Pancreas (tissue), 10 donors: ENCODE measurements at places on chromosomes 4 and X.

- DNase-seq, result no peak
Measured at GRCh38 chr4:158444621-158445020, 77.1 kb upstream of the RXFP1 start.

- no peak for DNase-seq
Measured at GRCh38 chrX:133435544-133436124, 20.3 kb upstream of the GPC4 start.

DNA sequence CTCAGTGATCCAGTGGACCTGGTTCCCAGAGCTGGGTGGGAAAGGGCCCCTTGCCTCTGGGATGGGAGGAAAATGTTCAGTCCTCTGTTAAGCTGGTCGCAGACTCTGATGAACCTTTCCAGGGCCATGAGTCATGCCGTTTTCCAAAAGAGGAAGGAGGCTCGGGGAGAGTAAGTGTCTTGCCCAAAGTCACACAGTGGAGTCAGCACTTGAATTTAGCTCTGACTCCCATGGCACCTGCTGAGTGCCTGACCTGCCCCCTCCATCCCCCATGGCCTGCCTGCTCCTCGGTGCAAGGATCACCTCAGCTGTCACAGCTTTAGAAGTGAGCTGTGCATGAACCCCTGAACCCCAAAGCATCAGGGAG is 14.0 kb upstream of the KIAA0232 start:
- DNase-seq, result no peak

DNA sequence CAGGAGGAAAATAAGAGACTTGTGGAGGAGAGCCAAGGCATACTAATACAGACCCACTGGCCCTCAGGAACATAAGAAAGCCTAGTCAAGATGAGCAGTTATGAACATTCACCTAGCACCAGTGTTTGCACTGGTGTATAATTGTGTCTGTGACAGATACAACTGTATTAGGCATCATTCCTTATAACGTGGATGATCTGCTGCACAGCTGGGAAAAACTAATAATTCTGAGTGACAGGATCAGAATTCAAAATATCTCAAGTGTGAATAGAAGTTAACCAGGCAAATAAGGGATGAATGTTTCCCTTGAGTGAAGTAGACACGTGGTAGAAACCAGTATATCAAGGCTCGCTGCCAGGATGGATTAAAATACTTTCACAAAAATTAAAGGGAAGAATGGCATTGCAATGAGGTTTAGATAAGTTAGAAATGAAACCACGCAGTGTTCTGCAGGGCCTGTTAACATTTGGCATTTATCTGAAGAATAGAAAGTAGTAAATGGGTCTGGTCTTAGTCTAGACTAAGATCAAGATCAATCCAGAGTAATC is 325.9 kb downstream of the EPHA5 start:
- no peak for DNase-seq

GRCh38 chr4:173370130-173370476 is 651 bp upstream of the SAP30 start:
- peak; percentile 43 for DNase-seq

DNA sequence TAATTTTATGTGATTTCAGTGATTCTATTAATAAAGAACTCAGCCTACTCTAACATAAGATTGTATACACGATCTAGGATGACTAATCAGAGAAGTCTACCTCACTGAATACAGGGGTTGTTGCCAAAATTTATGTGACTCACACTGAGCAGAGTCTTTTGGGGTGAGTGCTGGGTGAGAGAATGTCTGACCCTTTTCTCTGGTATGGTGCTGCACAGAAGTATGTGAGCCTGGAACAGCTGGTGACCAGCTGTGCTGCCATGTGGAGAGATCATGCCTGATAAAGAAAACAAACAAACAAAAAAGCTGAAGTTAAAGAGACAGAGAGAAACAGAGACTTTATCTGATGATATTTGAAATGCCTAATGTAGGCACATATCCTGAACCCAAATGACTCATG is 618.1 kb upstream of the GRIA3 start:
- no peak for DNase-seq

DNA sequence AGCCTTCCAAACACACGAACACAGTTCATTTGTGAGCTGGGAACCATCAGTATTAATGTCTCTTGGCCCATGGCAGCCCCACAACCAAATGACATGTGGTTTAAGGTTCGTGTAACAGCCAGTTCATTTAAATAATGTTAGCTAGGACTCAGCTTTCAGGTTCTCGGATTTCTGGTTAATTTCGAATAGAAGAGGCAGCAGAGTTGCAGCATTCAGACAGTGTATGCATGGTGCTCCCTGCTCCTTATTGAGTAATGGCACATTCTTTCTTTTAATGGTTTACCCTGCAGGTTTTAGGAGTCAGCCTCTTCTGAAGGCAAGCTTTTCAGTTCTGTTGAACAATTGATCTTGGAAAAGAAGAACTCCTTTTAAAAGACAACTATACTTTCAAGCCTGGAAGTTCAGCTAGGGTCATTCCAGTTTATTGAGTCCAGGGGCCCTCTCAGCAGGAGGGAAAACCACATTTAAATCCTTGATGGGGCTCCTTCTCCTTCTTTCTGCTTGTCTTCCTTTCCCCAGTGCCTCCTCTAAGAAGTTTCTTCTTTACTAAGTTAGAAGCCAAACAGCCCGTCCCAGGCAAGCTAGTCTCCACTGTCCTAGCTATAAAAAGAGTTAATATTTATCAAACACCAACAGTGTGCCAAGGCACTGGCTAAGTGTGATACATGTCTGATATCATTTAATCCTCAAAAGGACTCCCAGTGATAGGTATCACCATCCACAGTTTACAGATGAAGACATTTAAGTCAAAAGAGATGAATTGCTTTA is 5.0 kb upstream of the RNF175 start:
- DNase-seq, result no peak

GRCh38 chrX:151902813-151903591 is 9.7 kb upstream of the MAGEA4 start:
- no peak for DNase-seq

DNA sequence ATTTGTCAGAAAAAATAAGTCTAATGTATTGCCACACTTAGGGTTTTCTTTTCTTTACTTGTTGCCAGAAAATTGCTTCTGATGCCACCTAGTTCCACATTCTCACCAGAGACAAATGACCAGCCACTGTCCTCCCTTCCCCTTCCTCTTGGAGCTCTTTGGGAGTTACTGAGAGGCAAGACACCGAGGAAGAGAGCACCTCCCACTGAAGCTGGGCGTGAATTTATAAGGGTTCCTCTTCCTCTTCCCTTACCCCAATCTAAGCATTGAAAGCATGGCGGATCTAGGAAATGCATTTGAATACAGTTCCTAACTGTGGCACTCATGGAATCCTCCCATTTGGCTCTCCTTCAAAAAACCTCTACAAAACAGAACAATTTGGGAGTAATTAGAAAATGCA is 30.0 kb downstream of the ANXA3 start:
- DNase-seq, result no peak

DNA sequence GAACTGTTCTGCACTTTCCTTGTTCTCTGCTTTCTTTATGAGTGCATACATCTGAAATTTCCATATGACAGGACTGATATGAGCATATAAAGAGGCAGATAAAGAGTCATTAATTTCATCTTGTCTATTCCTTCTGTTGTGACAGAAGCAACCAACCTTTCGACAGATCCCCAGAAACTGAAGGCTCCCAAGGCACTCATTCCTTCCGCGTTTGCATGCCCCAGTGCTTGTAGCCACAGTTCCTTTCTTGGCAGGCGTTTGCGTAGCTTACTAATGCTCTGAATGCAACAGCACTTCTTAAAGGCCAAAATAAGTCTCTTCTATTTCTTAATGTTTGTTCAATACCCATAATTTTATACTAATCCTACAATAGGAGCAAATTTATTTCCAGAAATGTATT is 94.0 kb upstream of the TBL1X start:
- no peak for DNase-seq

- no peak for DNase-seq
Measured at GRCh38 chrX:25596921-25597320, 541.2 kb upstream of the MAGEB18 start.

- DNase-seq, result no peak
Measured at GRCh38 chr4:2954358-2955185, 8.6 kb downstream of the NOP14 start.

- DNase-seq, result peak; percentile 80
Measured at GRCh38 chrX:38805432-38806389, 4.5 kb downstream of the MID1IP1 start.

- no peak for DNase-seq
Measured at GRCh38 chr4:85787133-85787532, 312.2 kb downstream of the ARHGAP24 start.

- DNase-seq, result no peak
Measured at GRCh38 chr4:117577686-117578311, 456.5 kb upstream of the NDST3 start.

DNA sequence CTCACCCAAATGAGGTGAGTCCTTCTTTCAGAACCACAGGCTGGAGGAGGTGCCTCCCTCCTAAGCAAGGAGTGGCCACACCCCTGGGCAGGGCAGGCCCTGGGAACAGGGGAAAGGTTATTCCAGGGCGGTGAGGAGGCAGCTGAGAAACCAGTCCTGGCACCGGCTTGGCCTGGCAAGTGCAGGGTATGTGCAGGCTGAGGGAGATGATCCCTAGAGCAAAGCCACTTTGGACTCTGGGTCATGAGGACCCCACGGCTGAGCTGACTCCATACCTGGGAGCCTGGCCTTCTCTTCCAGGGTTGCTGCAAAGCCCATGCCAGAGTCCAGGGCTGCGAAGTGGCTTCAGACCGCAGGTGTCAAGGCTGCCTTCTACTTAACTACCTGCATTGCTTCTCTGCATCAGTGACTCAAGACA is 49.5 kb upstream of the HELT start:
- peak; percentile 71 for DNase-seq

- no peak for DNase-seq
Measured at GRCh38 chrX:40663880-40664630, 16.7 kb upstream of the CXorf38 start.

- no peak for DNase-seq
Measured at GRCh38 chr4:39883646-39884045, 94.1 kb downstream of the PDS5A start.

DNA sequence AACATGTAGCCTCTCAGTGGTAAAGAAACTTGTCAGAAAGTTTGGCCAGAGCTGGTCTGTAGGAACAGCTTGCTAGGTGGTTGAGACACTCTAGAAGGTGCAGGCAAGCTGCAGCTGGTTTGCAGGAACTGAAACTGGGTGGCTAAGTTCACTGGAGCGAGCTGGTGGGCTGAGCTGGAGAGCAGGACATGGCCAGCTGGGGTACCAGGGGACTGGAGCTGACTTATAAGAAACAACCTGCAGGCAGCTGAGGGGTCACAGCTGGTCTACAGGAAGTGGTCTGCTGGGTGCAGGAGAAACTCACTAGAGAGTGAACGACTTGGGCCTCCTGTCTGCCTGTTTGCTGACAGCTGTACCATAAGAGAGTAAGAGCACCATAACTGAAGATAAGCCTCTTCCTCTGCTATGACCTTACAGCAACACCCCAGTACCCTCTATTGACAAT is 157.1 kb upstream of the LNX1 start:
- DNase-seq, result no peak

DNA sequence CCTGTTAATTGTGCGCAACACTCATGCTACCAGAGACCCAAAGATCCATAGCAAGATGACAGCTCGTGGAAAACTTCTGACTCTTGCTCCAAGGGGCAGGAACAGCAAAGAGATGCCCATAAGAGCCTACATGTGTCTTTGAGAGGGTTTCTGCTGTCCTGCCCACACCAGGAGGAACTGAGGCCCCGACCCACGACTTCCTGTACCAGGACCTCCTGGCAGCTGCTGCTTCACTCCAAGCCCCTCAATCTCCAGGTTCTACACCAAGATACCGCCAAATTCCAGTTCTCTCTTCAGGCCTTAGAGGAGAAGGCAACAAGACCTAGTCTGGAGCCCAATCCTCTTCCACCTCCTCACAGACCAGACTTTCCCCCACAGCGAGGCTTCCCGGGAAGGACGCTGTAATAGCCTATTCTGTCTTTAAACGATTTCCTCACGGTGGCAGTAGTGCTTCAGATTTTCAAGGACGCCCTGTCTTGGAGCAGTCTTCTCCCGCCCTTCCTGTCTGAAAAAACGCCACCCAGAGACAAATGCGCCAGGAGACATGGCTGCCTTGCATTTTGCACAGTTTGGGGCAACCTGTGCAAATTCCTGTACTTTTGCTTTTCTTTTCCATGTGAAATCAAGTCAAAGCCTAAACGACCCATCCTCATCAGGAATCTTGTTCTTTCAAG is 230.2 kb upstream of the STK26 start:
- peak; percentile 93 for DNase-seq

GRCh38 chrX:29653721-29654120 is 561.6 kb upstream of the MAGEB2 start:
- no peak for DNase-seq

GRCh38 chr4:35250331-35250730 is 994.0 kb downstream of the ARAP2 start:
- DNase-seq, result no peak

DNA sequence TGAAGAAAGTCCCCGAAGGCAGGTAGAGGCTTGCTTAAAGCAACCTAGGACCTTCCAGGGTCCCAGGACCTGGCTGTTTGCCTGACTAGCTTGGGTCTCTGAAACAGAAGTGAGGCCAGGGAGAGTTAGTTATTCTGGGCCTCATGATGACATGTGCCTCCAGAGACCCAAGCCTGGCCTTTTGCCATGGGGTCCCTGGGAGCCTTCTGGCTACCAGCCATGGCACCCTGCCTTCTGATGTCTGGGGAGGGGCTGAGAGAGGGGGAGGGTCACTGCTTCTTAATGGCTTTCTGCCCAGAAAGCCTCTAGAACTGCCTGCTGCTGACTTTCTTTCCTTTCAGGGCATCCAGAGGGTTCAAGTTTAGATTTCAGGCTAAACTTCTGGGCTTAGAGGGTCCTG is 1.0 kb upstream of the STARD8 start:
- DNase-seq, result no peak

DNA sequence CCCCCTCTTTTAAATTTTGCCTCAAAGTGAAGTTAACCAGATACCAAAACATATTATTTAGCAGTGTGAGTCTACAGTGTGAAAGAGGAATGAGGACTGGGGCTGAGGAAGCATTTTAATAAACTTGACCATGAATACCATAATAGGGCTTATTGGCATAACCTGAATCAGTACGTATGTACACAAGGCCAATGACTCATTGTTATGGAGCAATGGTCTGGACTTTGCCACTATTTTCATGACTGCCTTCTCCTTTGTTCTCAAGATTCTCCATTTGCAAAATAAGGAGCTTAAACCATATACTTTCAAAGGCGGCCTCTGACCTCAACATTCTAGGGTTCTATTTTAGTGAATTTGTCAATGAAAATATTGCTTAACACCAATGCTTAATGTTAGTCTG is 102.8 kb upstream of the OR13H1 start:
- DNase-seq, result no peak
